ENCODE measurements at places on chromosomes 3 and 15. TPM values are rescaled to one million over a fixed set of nuclear protein-coding genes. Genes with fewer than 3 reads are reported as not detected.

EXD1 gene
- 0.22 TPM for total RNA-seq

RYK gene
- total RNA-seq: 91.7 TPM

CASR gene
- total RNA-seq: 0.58 TPM

CNTN6 gene
- total RNA-seq: 1.9 TPM

SLC38A3 gene
- total RNA-seq: 1.3 TPM

JAGN1 gene
- 29.4 TPM for total RNA-seq

SCAMP5 gene
- total RNA-seq: 5.4 TPM

SLC22A14 gene
- total RNA-seq: 0.49 TPM

SLC28A2 gene
- 1.5 TPM for total RNA-seq

NR2F2 gene
- 41.1 TPM for total RNA-seq

C3orf52 gene
- 2.7 TPM for total RNA-seq

TGM4 gene
- 0.38 TPM for total RNA-seq

CACNA1D gene
- total RNA-seq: 14.4 TPM

KCNAB1 gene
- 2.0 TPM for total RNA-seq

NDN gene
- total RNA-seq: 123 TPM

TMEM207 gene
- 0.13 TPM for total RNA-seq

HHLA2 gene
- total RNA-seq: 0.29 TPM

FANCD2OS gene
- total RNA-seq: 0.66 TPM

BTLA gene
- total RNA-seq: 1.4 TPM

PAQR5 gene
- 0.36 TPM for total RNA-seq

MAGEL2 gene
- total RNA-seq: 5.9 TPM

CHRM5 gene
- 0.05 TPM for total RNA-seq

PLEKHO2 gene
- total RNA-seq: 12.6 TPM

P2RY13 gene
- 0.50 TPM for total RNA-seq

C3orf70 gene
- 2.7 TPM for total RNA-seq

SLC12A1 gene
- total RNA-seq: 0.36 TPM

TRH gene
- total RNA-seq: 2.7 TPM

SCAANT1 gene
- not detected for total RNA-seq

ZNF106 gene
- 107 TPM for total RNA-seq

COL6A6 gene
- total RNA-seq: 0.66 TPM

GLDN gene
- 17.0 TPM for total RNA-seq

SMCO1 gene
- total RNA-seq: 0.28 TPM

MST1 gene
- 18.4 TPM for total RNA-seq

GOLGA8G gene
- total RNA-seq: 0.47 TPM

SOX14 gene
- 8.7 TPM for total RNA-seq

SEMA4B gene
- total RNA-seq: 9.9 TPM

SLC24A5 gene
- total RNA-seq: 0.27 TPM

ST8SIA2 gene
- total RNA-seq: 14.4 TPM

PLIN1 gene
- total RNA-seq: 0.22 TPM

NAALADL2 gene
- 2.2 TPM for total RNA-seq

PPARG gene
- total RNA-seq: 1.3 TPM

HERC2 gene
- total RNA-seq: 32.9 TPM

TIGIT gene
- 0.89 TPM for total RNA-seq

WDR6 gene
- 140 TPM for total RNA-seq

Data from motor neuron (in vitro differentiated cells).